ENCODE measurements at places on chromosomes 7 and 10. TPM values are rescaled to one million over a fixed set of nuclear protein-coding genes. Genes with fewer than 3 reads are reported as not detected.

AGR2 gene
- 0.29 TPM for total RNA-seq

CHRM2 gene
- total RNA-seq = not detected

CYP2C9 gene
- total RNA-seq = 0.51 TPM

CHAT gene
- total RNA-seq = not detected

MYL10 gene
- total RNA-seq = not detected

SLC26A5 gene
- total RNA-seq = 0.19 TPM

HOXA7 gene
- total RNA-seq = 7.5 TPM

CYP26C1 gene
- 0.22 TPM for total RNA-seq
